Stimulated activated CD4-positive, alpha-beta T cell treated with anti-CD3 and anti-CD28 coated beads, TNF-alpha, amount 100 ng/mL, for 1 hour (primary cell): ENCODE measurements at places on chromosomes 3 and 15.

DNA sequence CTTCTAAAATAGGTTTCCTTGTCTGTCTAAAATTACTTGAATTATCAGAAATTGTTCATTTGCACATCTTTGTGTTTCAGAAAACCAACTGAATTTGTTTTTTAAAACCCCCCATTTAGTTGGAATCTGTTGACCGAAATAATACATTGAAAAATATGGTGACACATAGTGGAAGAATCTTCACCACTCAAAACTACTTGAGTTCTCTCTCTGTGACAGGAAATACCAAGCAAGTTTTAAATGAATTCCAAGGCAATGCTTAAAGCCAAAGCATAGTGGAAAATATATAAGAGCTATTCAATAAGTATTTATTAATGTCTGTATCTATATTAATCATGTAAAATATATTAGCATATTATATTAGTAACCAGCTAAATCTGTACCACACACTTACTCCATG, 224.9 kb upstream of the COL8A1 start:
- DNase-seq = no peak

DNA sequence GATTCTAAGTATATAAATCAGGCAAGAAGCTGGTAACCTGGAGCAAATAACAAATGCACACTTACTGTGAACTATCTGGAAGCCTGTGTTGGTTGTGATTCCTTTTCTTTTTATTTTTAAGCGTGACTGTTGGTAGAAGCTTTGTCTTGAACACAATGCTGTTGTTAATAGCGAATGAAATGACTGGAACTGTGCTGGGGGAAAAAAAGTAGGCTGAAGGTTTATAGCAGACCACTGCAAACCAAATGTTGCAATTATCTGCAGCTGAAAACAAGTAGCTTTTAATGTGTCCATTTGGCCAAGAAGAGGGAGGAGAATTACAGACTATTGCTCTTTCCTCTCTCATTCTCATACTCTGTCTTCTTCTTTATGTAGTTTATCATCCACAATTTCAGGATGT, 184.5 kb upstream of the DNAJC19 start:
- DNase-seq = no peak

GRCh38 chr15:70585707-70586034, 177.7 kb downstream of the UACA start:
- DNase-seq = no peak

- DNase-seq = no peak
These were observed 33.7 kb downstream of the FBLN2 start for GRCh38 chr3:13582366-13583250.

- DNase-seq = no peak
These were observed 90.6 kb downstream of the MYO5A start for GRCh38 chr15:52438047-52438446.

DNA sequence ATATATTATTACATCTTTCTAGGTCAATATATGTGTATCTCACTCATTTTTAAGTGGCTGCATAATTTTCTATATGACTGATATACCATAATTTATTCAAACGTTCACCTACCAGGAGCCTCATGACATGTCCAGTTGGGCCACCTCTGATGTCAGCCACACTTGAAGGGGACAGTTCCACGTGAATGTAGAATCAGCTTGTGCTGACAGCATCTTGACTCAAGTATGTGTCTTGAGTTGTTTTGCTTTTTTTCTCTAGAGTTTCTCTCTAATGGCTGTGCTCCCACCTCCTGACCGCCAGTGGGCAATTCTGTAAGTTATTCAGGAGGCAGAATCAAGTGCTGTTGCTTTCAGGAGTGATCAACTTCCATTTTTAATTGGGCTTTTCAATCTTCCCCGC, 237.9 kb downstream of the NFKBIZ start:
- DNase-seq = no peak

DNA sequence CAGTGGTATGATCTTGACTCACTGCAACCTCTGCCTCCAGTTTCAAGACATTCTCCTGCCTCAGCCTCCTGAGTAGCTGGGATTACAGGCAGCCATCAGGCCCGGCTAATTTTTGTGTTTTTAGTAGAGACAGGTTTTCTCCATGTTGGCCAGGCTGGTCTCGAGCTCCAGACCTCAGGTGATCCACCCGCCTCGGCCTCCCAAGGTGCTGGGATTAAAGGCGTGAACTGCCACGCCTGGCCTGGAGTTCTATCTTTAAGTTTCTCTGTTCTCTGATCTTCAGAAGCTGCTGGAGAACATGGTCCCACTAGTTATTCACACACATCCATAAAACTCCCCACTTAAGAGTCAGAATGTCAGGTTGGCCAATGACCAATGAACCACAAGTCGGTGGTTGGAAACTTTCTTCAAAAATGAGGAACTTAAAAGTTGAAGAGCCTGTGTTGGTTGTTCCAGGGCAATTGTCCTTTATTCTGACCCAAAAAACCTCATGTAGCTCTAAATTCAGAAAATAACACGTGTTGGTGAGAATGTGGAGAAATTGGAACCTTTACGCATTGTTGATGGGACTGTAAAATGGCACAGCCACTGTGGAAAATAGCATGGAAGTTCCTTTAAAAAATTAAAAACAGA, 55.9 kb upstream of the PIK3CB start:
- DNase-seq = no peak

DNA sequence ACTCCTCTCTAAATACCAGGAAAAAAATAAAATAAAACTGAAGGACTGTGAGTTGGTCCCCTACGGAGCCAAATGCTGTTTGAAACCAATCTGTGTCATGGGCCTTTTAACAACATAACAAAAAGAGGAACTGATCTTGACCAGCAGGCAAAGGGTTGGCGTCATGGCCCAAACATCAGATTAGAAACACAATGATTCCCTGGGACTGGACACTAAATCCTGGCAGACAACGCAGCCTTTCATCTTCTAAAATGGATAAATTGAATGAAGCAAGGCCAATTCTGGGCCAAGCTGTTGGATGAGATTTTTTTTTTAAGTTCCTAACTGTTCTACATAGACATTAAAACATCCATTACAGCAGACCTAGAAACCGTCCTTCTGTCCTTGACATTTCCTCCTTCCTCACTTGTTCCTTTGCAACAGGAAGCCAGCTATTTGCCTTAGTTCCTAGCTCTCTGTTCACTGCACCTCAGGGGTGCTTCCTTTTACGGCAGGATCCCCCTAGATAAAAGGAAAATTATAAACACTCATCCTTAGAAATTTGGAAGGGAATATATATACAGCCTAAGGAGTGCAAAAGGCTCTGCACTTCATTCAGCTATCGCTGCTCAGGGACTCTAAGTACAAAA, 21.6 kb upstream of the TAFA4 start:
- DNase-seq = no peak

DNA sequence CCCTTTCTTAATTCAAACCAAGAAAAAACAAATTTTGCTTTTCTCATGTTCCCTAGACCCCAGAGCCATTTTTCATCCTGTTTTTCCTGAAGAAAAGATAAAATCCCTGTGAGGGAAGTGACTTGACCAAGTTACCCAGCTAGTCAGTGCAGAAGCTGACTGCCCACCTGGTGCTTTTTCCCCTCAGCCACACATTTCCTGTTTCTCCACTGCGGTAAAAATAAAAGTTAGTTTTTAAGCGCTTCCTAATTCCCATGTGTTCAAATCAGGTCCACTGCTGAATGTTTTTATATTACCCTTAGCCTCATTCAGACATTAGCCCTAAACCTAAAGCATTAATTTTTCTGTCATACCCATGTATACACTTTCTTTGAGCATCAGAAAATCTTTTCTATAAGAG, 26.1 kb downstream of the PPP2R3A start:
- DNase-seq = no peak

GRCh38 chr3:57006179-57006657, 54.2 kb upstream of the SPATA12 start:
- DNase-seq = no peak

DNA sequence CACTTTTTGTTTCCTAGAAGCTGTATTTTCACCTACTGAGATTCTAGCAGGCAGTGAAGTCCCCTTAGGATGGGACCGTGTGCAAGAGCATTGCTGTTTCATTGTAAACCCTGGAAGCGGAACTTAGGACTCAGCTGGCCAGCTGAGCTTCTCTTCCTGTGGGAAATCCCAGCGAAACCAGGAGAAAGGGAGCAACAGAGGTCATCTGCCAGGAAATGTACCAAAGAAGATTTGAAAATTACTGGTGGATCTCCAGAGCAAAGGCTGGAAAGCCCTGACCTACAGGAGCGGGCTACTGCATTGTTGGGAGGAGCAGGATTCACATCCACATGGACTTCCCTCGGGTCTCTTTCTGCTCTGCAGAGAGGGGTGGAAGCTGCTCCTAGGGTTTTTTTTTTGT, 7.6 kb upstream of the ADPRH start:
- DNase-seq = no peak

DNA sequence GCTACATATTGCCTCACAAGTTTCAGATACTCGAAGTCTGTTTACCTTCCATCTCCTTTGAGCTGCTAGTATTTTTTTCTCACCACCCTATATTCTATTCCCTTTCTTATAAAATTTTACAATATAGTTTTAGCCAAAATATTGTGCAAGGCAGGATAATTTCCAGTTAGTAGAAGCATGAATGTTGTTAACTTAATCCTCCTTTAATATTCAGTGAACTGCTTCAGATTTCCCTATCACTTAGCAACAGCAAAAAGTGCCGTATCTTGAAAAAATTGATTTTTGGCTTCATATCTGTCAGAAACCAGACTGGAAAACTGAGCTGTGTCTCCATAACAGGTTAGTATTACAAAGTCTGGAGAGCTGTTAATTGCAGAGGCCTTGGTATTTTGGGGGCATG, 24.0 kb downstream of the PLSCR4 start:
- no peak for DNase-seq

DNA sequence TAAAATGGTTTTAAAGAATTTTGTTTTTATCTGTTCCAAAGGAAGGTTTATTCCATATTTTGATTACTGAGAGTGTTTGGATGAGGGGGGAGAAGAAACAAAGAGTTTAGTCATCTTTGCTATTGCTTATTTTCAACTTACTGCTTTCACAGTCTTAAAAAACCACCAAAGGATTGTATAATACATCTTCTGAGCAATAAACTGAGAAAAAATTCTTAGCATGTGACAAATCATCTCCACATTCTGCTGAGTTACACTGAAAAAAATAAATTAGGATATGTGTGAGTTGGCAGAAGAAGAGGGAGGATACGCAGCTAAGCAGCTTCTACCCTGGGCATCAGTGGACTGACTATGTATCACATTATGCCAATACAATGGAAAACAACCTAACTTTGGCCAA, 23.2 kb upstream of the ACTC1 start:
- DNase-seq = no peak

- no peak for DNase-seq
These were observed 41.5 kb downstream of the MUC4 start for GRCh38 chr3:195770081-195770840.

DNA sequence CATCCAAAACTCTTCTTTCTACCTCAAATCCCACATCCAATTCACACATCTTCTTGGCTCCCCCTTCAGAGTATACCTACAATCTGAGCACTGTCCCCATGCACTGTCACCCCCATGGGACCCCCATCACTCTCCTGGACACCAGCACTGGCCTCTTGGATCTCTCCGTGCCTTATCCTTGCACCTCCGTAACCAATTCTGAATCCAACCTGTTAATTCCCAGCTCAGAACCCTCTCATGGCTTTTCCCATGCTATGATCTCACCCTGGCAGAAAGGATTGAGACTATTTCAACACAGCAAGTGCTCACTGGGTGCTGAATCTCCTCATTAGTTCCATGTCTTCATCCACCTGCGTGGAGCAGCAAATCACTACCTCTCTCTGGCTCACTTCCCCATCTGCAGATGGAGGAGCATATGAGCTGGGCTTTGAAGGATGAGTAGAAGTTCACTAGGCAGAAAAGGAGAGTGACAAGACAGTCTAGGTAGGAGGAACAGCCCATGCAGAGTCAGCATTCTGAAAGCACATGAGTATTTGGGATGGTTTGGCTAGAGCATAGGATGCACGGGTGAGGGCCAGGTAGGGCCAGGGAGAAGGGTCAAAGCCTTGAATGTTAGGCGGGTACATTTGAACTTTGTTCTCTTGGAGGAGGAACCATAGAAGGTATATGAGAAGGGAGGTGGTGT, 48.7 kb downstream of the SLC6A6 start:
- no peak for DNase-seq

DNA sequence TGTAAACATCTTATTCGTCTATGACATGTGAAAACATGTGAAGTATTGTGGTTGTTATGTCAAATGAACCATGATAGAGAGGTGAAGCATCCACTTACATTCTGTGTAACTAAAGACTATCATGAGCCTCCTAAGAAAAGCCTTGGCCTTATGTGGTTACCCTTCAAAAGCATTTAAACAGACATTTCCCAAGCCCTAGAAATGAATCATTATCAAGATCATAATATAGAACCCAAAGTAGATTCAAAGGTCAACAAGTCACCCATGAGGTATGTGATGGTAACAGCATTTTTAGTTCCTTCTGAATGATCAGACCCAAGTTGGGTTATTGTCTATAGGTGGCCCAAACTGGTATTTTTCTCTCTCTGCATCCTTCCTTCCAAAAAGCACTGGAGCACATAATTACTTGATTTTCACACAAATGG, 408.0 kb downstream of the TBL1XR1 start:
- no peak for DNase-seq
